ENCODE measurements at places on chromosomes 11 and 22.
A peak's percentile ranks its signal among the peaks of the same experiment; 100 is the strongest.

DNA sequence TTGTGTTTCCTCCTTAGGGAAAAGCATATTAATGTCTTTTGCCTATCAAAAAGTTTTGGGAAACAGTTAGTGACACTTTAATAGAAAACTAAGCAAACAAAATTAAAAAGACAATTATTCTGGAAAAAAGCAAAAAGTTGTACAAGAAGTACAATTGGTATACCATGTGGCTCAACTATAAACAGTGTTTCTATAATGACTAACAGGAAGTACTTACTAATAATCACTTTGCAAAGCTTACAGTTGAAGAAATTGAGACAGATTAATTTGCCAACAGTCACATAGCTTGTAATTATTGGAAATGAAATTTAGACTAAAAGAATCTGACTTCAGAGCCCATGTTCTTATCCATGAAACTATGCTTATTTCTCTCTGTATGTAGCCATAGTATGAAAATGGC, 24.7 kb downstream of the PPME1 start:
- DNase-seq, result no peak

DNA sequence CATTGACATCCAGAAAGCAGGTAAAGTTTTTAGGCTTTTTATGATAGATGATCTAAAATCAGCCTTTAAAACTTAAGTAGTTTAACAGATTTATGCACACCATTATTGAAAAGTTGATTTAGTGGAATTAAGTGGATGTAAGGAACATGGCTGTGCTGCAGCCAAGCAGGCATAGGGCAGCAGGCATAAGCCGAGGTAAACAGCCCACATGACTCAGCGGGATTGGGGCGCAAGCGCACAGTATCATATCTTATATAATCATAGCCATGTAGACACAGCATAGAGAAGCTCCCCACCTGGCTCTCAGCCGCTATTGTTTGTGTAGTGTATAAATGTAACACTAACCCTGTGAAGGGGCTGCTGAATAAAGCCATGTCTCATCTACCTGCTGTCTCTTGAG, 157.5 kb downstream of the WNT11 start:
- DNase-seq, result no peak

DNA sequence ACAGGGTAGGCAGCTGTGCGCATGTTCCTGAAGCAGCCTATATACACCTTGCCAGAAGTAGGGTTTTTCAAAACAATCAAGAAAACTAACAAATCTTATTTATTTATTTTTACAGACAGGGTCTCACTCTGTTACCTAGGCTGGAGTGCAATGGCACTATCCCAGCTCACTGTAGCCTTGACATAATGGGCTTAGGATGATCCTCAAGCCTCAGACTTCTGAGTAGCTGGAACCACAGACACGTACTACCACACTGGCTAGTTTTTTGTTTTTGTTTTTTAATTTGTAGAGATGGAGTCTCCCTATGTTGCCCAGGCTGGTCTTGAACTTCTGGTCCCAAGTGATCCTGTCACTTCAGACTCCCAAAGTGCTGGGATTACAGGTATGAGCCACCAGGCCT, 25.7 kb downstream of the CLTCL1 start:
- DNase-seq, result no peak

GRCh38 chr22:19634226-19634975, 79.9 kb upstream of the SEPTIN5 start:
- DNase-seq, result no peak

DNA sequence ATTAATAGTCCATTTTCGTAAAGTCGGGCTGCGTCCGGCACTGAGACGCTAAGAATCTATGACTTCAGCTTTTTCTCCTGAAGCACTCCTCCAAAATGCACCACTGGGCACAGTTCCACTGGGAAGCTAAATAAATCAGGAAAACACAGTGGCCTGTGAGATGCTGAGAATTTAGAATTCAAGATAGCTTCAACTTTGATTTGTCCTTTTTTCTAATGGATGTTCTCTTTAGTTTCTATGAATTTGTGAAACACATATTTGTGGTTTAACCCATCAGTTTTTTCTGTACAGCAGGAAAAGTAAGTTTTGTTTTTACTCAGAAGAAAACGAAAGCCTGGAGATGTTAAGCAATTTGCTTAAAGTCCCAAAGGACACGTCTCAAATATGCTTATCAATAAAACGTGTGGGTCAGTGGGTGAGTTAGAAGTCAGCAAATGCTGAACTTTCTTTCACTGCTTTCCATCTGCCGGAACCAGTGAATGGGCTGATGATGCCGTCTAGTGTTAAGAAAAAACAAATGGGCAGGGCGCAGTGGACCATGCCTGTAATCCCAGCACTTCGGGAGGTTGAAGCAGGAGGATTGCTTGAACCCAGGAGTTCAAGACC, 40.7 kb upstream of the CLMP start:
- no peak for DNase-seq

DNA sequence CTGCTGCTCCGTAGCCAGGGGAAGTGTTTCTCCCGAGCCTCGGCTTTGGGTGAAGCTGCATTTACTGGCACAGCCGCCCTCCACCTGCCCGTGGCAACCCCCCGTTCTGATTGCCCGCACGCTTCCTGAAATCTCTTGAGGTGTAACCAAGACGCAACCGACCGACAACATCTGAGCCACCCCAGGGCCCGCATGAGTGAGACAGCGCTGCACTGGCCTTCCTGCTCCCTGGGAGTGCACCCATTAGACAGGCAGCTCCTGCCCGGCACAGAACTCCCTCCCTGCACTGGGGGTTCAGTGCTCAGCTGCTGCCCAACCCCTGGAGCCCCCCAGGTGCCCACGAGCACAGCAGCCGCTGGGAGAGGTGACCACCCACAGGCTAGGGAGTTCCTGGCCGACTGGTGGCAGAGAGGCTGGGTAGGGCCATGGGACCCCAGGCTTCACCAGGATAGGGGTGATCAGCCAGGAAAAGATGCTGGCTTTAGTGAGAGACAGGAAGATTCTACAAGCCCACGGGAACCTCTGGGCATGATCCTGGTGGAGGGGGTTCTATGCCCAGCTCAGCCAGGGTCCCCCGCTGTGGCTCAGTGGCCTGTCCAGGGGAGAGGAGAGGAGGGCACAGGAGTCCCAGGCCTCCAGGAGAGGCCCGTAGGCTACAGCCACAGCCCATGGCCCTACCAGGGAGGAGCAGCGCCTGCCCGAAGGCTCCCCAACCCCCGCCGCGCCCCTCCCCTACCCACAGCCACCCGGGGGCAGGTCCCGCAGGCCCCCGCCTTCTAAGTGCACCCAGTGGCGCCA, 14.6 kb downstream of the PLXNB2 start:
- no peak for DNase-seq

GRCh38 chr22:36351921-36352802, 35.6 kb downstream of the MYH9 start:
- no peak for DNase-seq

GRCh38 chr11:60780774-60781173, 4.4 kb upstream of the MS4A10 start:
- DNase-seq, result no peak

DNA sequence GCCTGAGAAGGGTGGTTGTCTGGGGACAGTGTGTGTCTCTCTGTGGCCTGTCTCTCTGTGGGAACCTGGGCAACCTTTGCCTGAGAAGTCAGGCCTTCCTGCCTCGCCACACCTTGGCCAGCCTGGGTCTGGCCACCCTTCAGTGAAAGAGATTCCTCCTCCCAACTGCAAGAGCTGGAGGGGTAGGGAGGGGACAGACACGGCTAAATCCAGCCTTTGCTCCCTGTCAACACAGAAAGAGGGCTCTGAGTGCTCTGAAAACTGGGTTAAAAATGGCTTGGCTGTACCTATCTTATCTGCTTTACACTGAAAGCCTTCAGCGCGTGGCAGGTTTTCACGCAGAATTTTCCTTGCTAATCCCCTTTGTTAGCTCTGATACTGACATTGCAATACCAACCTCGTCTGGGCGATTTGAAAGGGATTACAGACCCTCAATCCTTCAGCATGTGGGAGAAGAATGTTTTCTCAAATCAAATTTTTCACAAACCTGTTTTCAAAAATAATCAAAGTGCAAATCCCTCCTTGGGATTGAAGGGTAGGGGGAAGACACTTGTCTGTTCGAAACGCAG, 163.7 kb downstream of the DSCAML1 start:
- no peak for DNase-seq

DNA sequence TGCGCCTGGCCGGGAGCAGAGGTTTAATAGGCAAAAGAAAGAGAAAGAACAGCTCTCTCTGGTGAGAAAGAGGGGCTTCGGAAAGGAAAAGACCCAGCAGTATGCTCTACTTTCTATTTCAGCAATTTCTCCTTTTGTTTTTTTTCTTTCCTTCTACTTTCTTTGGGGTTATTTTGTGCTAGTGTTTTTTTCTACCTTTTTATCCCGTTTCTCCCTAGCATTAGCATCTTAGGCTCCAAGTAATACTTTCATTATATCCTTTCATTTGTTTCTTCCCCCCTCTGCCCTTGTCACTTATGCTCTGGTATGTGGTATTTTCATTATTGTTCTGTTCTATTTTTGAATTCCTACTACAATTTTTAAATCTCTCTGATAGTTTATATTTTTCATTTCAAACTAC, 4.5 kb downstream of the SNU13 start:
- DNase-seq, result no peak

DNA sequence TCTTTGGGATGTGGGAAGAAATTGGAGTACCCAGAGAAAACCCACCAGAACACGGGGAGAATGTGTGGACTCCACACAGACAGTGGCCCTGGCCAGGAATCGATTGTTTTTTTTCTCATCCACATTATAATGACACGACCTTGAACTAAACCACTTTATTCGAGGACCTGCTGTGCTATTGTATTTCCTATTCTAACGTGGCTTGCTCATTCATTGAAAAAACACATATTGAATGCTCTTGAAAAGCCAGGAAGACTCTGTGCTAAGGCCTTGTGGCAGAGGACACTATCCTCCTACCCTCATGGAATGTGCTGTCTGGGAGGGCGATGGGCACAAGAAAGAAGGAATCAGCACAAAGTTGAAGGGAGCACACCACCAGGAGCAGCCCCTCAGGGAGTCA, 9.1 kb upstream of the SREBF2 start:
- no peak for DNase-seq

DNA sequence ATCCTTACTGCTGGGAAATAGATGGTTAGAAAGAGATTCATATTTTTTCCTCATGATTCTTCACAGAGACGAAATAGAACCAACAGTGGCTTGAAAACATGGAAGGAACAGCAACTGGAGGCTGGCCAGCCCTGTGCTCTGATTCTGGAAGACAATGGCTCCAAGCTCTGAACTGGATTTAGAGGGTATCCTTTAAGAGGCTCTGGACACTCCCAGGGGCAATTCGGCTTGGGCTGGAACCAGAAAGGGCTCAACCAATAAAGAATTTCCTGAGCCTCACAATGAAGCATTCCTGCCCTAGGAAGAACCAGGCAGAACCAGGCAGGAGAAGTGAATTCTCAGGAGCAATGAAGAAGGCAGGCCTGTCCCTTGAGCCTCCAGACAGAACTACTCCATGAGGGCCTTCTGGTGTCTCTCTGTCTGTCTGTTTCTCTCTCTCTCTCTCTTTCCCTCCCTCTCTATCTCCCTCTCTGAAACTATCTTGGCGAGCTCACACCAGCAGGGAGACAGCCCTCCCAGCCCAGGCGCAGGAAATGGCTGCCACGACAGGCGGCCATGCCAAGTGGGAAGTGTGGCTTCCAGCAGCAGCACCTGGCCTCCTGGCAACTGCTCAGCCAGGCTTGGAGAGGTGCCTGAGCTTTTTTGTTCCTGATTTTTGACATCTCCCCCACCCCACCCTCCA, 93.3 kb downstream of the RCN1 start:
- DNase-seq, result no peak

DNA sequence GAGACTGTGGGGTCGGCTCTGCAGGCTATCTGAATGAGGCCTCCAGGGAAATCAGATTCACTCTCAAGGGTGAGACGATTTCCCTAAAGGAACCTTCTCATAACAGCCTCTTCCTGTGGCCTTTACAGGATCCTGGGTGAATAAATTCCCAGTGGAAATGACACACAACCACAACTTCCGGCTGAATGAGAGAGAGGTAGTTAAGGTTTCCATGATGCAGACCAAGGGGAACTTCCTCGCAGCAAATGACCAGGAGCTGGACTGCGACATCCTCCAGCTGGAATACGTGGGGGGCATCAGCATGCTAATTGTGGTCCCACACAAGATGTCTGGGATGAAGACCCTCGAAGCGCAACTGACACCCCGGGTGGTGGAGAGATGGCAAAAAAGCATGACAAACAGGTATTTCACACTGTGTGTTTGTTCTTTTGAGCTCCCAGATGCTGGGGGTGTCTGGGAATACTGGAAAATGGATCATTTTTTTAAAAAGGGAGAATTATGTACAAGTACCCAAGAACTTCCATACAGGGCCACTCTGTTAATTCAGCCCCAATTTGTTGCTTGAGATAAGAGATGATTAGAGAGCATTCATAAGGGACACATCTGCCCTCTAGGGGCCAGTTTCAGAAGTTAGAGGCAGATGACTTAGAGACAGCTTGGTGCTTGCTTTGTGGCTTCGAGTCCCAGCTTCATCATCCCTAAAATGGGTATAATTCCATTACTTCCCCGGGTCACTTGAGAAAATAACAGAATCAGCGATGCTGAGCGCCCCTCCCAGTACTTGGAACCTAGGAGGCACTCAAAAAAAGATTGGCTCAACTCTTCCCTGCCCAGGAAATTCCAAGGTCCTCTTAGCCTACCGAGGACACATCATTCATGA, 10.2 kb downstream of the SERPIND1 start:
- DNase-seq, result peak; percentile 49

DNA sequence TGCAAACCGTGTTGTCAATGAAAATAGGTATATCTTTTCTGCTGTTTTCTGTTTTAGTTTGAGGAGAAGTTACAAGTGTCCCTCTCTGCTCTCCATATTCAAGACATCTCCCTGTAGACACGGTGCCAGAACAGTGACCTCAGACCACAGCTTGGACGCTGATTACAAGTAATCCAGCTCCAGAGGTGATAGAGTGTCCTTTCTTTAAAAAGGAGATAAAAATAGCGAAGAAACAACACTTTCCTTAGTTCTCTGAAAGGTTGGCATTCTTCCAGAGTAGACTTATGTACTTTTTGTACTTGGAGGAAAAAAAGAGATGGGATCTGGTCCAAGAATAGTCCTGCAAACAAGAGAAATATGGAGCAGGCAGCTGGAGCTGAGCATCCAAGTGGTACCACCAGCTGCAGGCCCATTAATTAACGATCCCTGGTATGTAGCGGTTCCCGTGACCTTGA, 43.0 kb upstream of the WT1 start:
- DNase-seq, result no peak

DNA sequence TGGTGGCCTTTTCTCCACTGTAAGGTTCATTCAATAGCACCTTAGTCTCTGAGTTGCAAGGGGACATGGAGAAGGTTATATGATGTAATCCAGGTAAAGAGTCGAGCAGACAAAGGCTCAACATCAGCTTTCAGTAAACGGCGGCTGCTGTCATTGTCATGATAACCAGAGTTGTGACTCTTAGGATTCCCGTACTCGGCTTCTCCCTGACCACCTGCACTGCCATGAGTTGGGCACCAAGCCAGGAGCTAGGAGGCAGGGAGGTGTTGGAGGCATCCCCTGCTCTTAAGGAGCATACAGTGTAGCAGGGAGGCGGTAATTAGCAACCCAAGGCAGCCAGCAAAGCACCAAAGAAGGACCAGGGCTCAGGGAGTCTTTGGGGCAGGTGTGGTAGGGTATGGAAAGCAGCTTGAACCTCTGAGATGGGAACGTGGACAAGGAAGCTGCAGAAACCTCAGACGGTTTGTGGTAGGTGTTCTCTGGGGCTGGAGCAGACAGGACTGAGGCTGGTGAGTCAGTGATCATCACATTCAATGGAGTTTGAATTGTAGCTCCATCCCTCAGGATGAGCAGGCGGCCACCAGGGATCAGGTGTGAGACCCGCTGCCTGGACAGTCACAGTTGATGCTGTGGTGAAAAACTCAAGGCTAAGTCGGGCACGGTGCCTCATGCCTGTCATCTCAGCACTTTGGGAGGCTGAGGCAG, 31.7 kb downstream of the LIF start:
- no peak for DNase-seq
